T-helper 22 cell (primary cell): ENCODE measurements at places on chromosomes 3 and 15.

DNA sequence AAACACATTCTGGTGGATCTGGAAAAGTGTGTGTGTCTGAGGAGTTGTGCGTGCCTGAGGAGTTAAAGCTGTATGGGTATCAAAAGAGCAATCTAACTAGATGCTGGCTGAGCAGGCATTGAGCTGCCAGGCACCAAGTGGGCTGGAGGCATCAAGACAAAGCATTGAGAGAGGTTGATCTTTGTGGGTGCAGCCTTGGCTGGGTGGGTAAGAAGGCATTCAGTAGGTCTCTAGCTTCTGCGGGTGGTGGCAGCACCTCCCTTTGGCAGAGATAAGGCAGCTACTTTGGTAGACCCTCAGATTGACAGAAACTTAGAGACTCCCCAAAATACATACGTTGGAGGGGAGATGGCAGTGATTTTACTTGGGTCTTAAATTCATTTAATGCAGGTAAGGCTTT is 15.8 kb upstream of the TMEM212 start:
- DNase-seq, result no peak

DNA sequence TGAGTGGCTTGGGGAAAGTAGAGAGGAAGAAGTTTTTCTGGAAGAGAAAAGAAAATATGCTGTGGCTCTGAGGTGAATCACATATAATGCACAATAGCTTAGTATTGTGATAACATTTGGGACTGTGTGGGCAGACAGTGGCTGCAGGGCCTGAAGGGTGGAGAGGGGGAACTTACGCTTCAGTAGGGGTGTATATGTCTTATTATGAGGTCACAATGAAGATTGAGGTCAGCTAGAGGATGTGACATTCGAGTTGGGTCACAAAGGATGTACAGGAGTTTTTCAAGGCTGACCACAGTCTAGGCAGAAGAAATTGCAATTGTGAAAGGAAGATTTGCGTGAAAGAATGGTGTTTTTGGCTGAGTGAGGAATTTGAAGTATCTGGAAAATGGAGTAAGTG is 414.8 kb downstream of the LPP start:
- DNase-seq, result no peak

DNA sequence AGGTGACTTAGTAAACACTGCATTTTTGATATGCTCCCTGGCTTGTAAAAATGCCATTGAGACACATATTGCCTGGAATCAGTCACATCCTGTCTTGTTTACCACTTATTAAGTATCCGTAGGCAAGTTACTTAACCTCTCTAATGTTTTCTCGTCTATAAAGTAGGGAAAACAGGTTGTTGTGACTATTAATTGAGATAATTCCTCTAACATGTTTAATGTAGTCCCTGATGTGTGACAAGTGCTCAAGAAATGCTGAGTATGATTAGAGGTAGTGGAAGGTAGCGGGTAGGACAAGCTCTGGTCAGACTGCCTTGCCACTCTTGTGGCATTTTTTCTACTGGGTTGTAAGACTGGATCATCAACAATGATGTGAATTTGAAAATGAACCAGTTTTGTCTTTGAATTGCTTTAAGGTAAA is 54.1 kb downstream of the NFKBIZ start:
- DNase-seq, result no peak

DNA sequence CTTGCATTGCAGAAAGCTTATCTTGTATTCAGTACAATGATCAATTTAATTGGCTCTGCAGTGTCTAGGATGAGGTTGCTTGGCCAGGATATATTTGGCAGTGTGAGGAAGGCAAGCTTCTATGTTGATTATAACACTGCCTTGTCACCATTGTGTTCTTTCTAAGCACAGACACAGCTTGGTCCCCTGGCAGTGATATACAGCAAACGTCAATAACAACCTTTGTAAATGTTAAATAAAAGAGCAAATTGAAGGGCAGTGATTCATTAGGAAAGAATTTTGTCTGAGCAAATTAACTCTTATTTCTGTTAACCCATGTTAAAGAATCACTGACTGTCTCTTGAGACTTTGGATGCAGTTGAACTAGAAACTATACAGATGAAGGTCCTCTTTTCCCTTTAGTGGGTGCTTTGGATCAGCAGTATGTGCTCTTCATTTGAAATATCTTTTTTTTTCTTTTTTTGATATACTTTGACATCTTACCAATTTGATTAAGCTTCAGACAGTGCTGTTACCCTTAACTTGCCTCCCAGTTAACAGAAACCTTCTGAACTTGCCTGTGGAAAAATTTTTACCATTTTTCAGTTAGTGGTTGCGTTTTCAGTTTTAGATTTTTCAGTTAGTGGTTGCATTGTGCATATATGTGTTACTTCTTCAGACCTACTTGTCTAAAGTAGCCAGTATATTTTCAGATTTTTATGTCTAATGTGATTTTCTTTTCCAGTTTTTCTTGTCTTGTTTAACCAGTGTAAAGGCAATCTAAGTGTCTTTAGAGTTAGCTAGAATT is 199.8 kb downstream of the TCF12 start:
- DNase-seq, result no peak

DNA sequence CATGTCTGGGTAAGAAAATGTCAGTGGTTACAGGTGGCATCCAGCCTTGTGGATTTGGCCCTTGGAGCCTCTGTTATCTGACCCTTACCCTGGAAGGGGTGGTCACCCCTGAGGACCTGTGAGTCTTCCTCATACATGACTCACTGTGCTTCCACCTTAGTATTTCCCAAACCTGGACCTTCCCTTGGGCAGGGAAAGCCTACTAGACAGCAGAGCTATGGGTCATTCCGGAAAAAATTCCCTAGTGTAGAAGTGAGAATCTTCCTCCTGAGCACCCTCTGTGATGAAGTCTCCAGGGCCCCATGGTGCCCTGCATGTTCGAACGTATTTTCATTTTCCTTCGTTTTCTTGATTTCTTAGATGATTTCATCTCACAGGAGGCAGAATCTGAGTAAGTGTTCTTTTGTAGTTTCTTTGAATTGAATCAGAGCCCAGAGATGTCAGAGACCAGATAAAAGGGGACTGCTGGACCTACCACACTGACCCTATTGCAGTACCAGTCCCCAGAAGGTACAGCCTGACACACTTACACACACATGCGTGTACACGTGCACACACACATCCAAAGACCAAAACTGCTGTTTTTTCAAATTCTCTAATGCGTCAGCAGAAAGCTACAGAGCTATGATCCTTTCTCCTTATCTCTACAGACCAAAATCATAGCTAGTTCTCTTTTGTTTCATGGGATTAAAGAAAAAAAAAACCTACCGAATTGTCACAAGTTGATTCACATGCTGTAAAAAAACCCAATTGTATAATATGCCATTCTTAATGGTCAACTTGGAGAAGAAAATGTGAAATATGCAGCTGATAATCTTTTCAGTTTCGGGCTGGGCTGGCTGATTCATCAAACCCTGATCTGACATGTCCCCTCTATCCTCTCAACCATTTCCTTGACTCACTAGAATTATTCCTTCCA is 50.5 kb upstream of the ARHGEF3 start:
- DNase-seq, result no peak

GRCh38 chr3:48635222-48636021 is at the start of gene SLC26A6:
Gene SLC26A6 (minus strand): TSS chr3:48635461. CDS start chr3:48635393, 68 bp downstream.
- DNase-seq, result peak; percentile 89

GRCh38 chr15:39486621-39487457 is 94.0 kb upstream of the THBS1 start:
- no peak for DNase-seq

GRCh38 chr3:120796976-120797375 is 54.4 kb downstream of the GTF2E1 start:
- DNase-seq, result no peak

GRCh38 chr15:34753236-34753894 is 1.4 kb downstream of the GJD2 start:
- no peak for DNase-seq
